ENCODE measurements at places on chromosomes 12 and 14.

GRCh38 chr12:65618588-65618987 is 205.7 kb upstream of the HMGA2 start:
- DNase-seq: no peak

- no peak for DNase-seq
These were observed 9.3 kb downstream of the PEBP1 start for GRCh38 chr12:118145113-118145797.

DNA sequence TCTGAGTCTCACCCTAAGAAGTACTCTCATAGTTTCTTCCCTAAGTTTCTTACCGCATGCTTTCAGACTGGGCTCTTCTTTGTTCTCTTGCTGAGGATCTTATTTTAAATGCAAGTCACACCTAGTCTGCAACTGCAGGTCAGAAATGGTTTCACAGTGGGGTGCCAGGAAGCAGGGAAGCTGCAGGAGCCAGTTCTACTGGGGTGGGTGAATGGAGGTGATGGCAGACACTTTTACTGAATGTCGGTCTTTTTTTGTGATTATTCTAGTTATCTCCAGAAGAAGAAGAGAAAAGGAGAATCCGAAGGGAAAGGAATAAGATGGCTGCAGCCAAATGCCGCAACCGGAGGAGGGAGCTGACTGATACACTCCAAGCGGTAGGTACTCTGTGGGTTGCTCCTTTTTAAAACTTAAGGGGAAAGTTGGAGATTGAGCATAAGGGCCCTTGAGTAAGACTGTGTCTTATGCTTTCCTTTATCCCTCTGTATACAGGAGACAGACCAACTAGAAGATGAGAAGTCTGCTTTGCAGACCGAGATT is 1.7 kb downstream of the FOS start:
- DNase-seq: peak; percentile 48

GRCh38 chr14:31096255-31096654 is 70.1 kb upstream of the STRN3 start:
- peak; percentile 32 for DNase-seq

DNA sequence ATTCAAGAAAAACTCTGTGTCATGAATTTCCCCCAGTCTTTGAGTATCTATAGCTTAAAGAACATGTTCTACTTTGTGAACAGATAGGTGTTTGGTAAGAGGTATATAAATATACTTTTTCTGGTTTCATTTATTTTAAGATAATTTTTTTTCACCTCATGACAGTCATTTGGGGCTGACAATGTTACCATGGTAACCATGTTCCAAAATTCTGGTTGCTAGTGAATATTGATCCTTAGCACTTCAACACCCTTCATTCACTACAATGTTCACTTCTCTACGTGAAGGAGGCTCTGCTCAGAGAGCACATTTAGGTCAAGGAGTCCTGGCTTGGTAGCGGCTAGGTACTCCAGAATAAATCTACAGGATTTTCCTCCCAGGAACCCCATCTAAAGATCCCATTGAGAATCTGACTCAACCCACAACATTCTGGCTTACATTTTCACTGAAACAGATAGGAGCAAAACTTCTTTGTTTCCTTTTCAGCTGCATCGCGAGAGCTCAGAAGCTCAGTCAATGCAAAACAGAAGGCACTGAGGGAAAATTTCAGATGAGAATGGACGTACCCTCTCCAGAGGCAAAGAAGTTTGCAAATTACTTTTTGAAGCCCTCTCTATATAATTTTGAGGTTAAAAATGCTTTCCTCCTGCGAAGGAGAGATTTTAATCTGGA is 93.6 kb downstream of the ARF6 start:
- no peak for DNase-seq

GRCh38 chr12:41188058-41188840 is at the start of gene PDZRN4:
PDZRN4 (plus strand) TSS chr12:41188320.
- DNase-seq: peak; percentile 12

- DNase-seq: peak; percentile 75
These were observed at the start of gene OAS3 for GRCh38 chr12:112937741-112938719. OAS3 (plus strand) TSS chr12:112938474; CDS start chr12:112938531, 57 bp downstream.

GRCh38 chr12:114305446-114305845 is 100.5 kb downstream of the TBX5 start:
- no peak for DNase-seq

- DNase-seq: peak; percentile 70
These were observed 9.2 kb upstream of the PYROXD1 start for GRCh38 chr12:21428241-21428640.

DNA sequence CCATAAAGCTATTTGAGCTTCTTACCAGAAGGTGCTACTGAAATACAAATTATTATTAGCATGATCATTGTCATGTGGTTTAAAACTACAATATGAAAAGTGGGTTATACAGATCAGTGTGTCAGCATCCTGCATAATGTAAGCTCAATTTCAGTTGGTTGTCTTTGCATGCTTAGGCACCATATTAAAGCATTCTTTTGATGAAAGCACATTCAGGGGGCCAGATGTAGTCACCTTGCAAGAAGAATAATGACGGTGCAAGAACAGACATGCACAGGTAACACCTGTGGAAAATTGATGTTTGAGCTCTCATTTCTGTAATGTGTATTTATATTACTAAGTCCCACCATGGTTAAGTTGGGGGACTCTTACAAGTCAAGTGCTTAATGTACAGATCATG is 123.9 kb downstream of the PAX9 start:
- DNase-seq: no peak

GRCh38 chr12:77837876-77838291 is 7.2 kb downstream of the NAV3 start:
- no peak for DNase-seq

GRCh38 chr12:123532019-123532418 is 1.5 kb downstream of the RILPL1 start:
- DNase-seq: peak; percentile 23

GRCh38 chr14:35878272-35879150 is 52.4 kb downstream of the BRMS1L start:
- peak; percentile 85 for DNase-seq

DNA sequence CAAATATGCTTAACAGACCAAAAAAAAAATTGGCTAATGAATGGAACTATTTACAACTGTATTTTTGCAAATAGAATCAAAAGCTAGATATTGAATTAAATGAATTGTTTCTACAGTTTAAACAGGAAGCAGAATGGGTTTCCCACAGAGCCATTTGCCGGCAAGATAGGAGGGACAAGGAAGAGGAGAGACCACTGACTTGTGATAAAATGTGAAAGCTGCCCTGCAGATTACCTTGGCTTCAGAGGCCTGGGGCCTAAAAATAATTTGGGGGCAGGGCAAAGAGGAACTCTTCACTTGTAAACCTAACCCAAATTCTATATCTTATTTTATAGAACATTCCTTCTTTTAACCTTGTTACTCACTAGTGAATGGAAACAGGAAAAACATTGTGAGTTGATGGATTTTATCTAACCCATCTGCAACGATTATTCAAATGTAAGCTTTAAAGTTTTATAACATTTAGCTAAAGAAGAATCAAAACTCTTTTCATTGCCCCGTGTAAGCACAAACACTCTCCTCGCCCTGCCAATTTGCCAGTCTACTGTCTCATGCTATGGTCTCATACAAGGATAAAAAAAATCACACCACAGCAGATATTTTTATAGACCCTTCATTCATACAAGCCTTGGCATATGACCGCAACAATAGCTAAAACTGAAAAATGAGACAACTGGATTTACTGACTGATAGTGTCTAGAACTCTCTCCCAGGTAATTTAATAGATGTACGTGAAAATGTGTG is 49.5 kb upstream of the MDM1 start:
- no peak for DNase-seq

DNA sequence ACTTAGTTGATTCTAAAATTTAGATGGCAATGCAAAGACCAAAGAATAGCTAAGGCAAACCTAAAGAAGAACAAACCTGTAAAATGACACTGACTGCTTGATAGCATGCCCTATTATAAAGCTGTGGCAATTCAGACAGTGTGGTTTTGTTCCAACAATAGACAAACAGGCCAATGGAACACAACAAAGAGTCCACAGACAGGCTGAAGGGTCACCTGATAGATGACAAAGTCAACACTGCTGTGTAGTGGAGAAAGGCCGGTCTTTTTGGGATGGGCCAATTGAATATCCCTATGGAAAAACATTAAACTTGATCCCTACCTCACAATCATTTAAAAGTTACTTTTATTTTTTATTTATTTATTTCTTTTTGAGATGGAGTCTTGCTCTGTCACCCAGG is 33.8 kb upstream of the SLC25A3 start:
- DNase-seq: no peak

GRCh38 chr14:22168092-22168955 is 420.7 kb downstream of the DAD1 start:
- DNase-seq: no peak

GRCh38 chr12:18148961-18149360 is 59.0 kb upstream of the RERGL start:
- no peak for DNase-seq

DNA sequence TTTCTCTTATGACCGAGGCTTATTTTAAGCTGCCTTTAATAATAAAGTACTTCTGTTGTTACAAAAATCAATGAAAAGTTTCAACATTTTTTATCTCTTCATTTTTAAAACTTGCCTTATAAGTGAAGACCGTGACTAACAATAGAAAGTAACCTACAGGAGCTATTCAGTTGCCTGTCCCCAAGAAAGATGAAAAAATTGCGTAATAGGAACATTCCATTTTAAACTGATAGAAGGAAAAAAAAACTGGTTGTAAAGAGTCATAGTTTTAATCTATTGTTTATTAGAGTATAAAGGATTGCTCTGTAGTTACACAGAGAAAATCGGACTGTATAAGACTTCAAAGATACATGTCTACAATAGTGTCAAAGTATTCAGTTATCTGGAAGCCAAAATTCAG is 83.3 kb downstream of the DAAM1 start:
- peak; percentile 65 for DNase-seq

DNA sequence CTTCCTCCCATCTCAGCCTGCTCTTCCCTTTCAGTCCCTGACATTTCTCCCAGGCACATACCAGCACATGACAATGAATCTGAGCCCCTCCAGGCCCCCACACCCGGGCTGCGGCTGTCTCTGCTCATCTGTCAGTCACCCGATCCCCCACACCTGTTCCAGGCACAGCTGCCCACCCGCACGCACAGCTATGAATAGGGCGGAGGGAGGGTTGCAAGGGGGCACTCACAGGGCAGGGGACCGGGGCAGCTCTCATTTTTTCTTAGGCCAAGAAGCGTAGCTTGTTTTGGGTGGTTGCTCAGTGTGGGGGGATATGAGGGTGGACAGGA is 43.7 kb upstream of the TSPAN9 start:
- no peak for DNase-seq

GRCh38 chr14:20836668-20837338 is 34.2 kb upstream of the RNASE1 start:
- DNase-seq: peak; percentile 10

- peak; percentile 4 for DNase-seq
These were observed 556.7 kb upstream of the FBXO33 start for GRCh38 chr14:39988939-39989338.

All from adipocyte (in vitro differentiated cells).